Naive thymus-derived CD4-positive, alpha-beta T cell (primary cell): ENCODE measurements at places on chromosomes 3 and 15. TPM values are rescaled to one million over a fixed set of nuclear protein-coding genes. Genes with fewer than 3 reads are reported as not detected.

Gene ADAMTSL3
- not detected for total RNA-seq

Gene SPINK8
- not detected for total RNA-seq

Gene ITGB5
- total RNA-seq = not detected in 2 replicates

Gene GPR87
- not detected for total RNA-seq

DNA sequence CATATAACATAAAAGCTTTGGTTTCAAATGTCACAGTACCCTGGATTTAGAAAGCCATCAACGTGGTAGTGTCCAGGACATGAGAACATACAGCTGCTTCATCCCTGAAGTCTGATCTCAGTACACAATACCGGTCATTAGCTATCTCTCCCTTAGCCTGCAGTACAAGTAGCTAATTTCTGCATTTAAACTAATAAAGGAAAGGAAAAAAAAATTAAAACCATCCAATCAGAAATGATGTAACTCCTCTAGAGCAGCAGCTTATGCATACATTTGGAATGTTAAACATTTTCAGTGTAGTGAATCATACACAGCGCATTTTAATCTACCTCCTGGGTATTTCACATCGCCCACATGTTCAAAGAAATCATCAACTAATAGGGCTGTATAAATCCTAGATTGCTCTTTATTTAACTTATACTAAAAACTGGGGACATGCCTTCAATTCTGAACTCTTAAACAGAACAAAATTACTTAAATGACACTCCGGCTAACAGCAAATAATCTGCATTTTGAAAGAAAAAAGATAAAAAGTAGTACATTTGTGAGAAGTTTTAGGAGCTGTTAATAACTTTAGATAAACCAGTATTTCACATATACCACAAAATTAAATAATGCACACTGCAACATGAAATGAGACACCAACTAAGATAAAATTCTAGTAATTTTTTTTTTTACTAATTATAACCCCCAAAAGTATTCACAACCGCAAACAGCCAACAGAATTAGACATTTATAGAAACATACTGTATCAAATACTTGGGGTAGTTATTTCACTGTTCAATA lies 3.7 kb downstream of the IGF2BP2 start:
- no peaks in the 10 kb centered on the region for H3K4me1 ChIP-seq
- H3K27me3 ChIP-seq = peaks cover 5% of the 10 kb centered on the region
- no peak for DNase-seq
- no peak overlapping the region for H3K27ac ChIP-seq
- H3K36me3 ChIP-seq = no peaks in the 10 kb centered on the region
- no peak overlapping the region for H3K4me3 ChIP-seq

DNA sequence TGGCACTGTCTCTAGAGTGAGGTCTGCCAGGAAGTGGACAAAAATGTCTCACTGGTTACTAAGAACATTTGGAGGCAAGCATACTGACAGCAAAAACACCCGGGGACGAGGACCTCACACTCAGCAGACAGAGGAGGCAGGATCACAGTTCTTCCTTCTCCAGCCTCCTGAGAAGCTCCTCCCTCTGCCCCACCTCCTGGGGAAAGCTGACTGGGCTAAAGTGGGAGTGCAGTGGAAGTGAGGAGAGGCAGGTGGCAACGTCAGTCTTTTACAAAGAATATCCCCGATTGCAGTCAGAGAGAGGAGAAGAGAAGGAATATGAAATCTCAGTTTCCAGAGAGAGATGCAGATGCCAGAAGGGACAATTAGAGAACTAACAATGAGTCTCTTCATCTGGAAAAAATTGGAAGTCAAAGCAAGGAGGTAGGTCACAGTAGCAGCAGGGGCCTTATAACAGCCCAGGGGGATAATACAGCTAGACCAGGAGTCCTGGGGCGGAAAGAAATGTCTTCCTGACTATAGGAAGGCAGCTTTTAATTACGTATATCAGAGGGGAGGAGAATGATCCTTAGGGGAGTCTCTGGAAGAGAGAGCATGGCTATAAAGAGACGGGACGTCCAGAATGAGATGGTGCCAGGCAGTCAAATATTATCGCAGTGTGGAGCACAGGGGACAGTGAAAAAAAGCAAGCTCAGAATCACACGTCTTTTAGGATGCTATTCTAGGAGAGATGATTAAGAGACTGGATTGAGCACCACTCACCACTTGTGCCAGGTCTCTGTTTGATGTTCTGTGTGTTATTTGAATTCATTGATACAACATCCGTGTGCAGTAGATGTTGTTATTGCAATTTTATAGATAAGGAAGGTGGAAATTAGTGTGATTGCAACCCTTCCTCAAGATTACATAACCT lies 47.2 kb downstream of the LEO1 start:
- no peaks in the 10 kb centered on the region for H3K27me3 ChIP-seq
- no peaks in the 10 kb centered on the region for H3K4me1 ChIP-seq
- no peak for DNase-seq
- H3K36me3 ChIP-seq = peaks cover 7% of the 10 kb centered on the region
- no peak overlapping the region for H3K4me3 ChIP-seq
- no peak overlapping the region for H3K27ac ChIP-seq

DNA sequence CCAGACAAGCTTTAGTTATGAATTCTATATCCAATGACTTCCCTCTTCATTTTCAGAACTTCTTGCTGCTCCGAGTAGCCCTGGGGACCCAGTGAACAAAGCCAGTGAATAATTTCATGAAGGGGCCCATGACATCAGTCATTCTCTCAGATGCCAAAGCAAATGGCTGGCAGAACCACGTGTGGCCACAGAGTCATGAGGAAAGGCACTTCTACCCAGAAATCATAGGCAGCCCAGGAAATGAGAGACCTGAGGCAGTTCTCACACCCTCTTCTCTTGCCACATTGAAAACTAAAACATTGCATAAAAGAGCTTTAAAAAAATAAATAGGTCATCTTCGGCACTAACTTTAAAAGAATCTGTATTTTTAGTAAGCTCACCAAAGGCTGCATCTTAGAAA lies 4.3 kb upstream of the UACA start:
- no peak overlapping the region for H3K27ac ChIP-seq
- peaks cover 2% of the 10 kb centered on the region for H3K27me3 ChIP-seq
- H3K4me1 ChIP-seq = peaks cover 3% of the 10 kb centered on the region
- DNase-seq = no peak
- no peak overlapping the region for H3K4me3 ChIP-seq

DNA sequence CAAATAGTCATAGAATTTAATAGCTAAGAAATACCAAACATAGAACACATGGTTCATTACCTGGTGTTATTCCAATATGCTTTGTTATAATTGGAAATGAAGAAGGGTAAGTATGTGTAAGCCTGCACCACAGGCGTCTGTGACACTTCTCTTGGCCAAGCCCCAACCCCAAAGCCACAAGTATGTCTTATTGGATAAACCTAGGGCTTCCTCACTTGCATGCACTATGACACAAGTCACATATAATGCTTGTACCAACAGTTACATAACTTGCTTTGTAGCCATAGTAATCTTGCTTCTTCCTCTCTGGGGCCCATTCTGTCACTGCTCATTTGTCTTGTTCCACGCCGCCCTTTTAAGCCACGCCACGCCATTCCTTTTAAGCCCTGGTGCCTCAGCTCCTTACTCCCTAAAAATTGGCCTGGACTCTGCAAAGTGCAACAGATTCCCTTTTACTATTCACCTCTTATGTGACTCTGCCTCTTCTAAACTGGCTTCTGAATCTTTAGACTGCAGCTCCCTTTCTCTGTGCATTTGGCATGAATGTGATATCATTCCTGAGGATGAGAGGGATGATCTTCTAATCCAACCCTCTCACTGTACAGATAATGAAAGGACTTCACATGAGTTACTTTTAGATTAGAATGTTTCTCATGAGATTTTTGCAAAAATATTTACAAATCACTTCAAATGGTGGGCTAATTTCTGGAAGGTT lies 48.1 kb upstream of the EPHA3 start:
- H3K27me3 ChIP-seq = no peaks in the 10 kb centered on the region
- no peak overlapping the region for H3K27ac ChIP-seq
- H3K36me3 ChIP-seq = no peaks in the 10 kb centered on the region
- DNase-seq = no peak
